ENCODE measurements at places on chromosomes 16 and 17. TPM values are rescaled to one million over a fixed set of nuclear protein-coding genes. Genes with fewer than 3 reads are reported as not detected.

Gene PRDM7
- not detected for total RNA-seq

DNA sequence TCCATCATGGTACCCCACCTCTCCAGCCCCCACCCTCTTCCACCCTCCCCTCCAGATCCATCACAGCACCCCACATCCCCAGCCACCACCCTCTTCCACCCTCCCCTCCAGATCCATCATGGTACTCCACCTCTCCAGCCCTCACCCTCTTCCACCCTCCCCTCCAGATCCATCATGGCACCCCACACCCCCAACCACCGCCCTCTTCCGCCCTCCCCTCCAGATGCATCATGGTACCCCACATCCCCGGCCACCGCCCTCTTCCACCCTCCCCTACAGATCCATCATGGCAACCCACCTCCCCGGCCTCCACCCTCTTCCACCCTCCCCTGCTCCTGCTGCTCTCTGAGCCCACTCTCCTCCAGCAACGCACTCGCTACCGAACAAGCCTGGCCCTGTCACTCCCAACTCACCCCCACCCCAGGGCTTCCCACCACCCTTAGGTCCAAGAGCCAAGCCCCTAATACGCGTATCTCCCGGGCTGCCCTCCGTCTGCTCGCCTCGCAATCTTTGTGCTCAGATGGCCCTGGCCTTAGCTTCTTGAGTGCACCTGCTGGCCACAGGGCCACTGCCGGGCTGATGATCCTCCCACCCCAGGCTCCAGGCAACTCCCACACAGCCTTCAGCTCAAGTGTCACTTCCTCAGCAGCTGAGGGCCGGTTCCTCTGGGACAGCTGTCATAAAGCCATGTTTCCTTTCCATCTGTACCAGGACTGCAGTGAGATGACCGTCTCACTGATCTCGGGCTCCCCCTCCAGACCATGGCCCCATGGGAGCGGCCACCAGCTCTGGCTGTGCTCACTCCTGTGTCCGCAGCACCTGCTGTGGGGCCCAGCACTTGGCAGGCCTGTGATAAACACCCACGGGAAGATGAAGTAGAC lies 25.5 kb downstream of the KDM8 start:
- DNase-seq, result no peak

- no peak for DNase-seq
Measured at GRCh38 chr16:2471016-2471652, at the start of gene NTN3. NTN3 (plus strand) TSS chr16:2471297; CDS start chr16:2471702, 405 bp downstream.

DNA sequence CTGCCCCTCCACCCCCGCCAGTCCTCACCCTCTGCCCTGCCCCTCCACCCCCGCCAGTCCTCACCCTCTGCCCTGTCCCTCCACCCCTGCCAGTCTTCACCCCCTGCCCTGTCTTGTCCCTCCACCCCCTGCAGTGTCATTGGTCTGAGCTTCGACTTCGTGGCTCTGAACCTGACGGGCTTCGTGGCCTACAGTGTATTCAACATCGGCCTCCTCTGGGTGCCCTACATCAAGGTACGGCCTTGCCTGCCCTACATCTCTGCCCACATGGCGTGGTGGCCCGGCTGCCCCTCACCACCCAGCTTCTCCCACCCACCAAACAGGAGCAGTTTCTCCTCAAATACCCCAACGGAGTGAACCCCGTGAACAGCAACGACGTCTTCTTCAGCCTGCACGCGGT lies 12.0 kb downstream of the TAX1BP3 start:
- DNase-seq, result no peak

DNA sequence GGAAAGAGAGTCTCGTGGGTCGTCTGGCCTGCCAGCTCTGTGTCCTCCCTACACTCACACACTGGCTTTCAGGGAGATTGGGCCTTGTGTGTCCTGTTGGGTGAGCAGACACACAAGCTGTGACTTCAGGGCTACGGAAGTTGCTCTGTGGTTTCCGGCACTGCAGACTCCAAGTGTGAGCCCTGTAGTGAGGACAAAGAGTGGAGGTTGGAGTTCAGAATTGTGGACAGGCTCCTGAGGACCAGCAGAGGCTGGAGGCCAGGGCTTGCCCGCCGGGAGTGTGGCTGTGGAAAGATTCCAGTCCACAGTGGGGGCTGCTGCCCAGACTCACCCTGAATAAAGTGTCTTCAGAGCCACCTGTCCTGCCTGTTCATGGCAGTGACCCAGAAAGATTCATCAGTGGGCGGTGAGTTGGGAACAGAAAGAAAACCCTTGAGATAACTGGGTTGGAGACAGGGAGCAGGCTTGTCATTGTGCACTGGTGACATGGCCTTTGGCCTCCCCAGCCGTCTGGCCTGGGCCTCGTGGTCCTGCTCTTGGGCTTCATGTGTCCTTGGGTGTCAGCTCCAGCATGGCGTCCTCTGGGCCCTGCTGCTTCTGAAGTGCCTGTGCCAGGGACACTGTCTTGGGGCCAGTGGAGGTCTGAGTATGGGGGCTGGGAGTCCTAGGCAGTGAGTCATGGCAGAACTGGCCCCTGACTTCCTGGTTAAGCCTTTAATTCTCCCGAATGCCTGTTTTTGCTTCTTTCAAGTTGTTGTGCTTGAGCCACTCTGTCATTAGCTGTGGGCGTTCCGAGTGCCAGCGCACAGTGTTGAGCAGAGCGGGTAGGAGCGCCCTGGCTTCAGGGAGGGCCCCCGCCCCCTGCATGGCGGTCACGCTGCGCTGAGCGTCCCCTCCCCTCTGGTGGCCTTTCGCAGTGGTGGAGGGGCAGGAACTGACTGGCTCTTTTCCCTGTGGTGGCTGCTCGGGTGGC lies 19.9 kb upstream of the ZNF750 start:
- DNase-seq, result no peak

Gene MMP25
- 21.6 TPM for total RNA-seq

DNA sequence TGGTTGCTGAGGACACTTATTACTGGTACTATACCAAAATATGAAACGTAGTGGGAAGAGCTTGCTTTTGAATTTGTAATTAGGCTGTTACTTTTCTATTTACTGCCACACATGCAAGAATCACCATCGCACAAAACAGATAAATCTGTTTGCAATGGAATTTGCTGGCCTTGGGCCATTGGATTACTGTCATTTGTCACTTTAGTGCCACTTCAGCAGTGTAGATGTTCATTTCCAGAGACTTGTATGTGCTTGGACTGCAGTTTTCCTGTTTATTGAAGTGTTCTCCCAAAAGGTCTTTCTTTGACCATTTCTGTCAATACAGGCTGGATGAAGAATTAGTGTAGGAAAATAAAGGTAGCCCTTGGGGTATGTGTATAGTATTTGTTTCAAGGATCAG lies 4.5 kb downstream of the USP10 start:
- DNase-seq, result no peak

Data from mesenteric fat pad (tissue), 1 donor.